ENCODE measurements at places on chromosomes 4 and X. TPM values are rescaled to one million over a fixed set of nuclear protein-coding genes. Genes with fewer than 3 reads are reported as not detected.

DNA sequence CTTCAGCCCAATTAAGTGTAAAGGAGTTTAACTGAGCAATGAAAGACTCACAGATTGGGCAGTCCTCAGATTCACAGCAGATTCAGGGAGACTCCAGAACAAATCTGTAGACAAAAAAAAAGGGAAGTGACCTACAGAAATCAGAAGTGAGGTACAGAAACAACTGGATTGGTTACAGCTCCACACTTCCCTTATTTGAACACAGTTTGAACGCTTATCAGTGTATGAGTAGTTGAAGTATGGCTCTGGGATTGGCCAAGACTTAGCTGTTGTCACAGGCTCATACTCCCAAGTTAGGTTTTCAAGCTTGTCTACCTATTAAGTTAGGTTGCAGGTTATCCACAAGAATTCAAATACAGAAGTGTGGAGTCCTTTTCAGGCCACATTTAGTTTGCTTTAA, 112.4 kb upstream of the ELOVL6 start:
- no peak for DNase-seq

DNA sequence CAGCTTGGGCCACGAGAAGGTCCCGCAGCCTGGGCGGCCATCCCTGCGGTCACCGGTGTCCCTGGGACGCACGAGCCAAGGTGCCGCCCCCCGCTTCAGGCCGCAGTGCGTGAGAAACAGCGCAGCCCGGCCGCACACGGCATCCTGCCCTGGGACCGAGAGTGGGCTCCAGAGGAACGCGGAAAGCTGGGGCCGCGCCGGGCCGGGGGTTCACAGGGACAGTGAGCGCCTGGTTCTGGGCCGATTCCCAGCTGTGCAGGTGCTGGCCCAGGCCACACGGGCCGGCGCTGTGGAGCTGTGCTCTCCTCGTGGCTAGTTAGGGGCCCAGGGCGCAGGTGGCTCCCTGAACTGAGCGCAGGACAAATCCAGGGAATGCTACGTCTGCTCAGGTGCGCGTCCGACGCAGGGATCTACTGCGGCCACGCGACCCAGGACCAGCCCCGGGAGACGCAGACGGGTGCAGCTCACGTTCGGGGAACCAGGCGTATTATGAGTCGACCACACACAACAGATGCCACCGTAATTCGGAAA, 25.8 kb upstream of the GTPBP6 start:
- no peak for DNase-seq

GRCh38 chr4:81571105-81571504, 99.4 kb upstream of the RASGEF1B start:
- DNase-seq = no peak

GRCh38 chr4:128384765-128385598, 97.4 kb upstream of the PGRMC2 start:
- DNase-seq = no peak

GRCh38 chr4:94714365-94715160, 43.2 kb upstream of the BMPR1B start:
- no peak for DNase-seq

Gene GTPBP6
- 33.8 TPM for total RNA-seq

- no peak for DNase-seq
These were observed 41.7 kb downstream of the ITM2A start for GRCh38 chrX:79325263-79325958.

Gene YY2
- total RNA-seq = 2.7 TPM

Gene SOX3
- total RNA-seq = not detected

Gene SPANXB1
- not detected for total RNA-seq

Gene RWDD4
- total RNA-seq = 19.7 TPM

DNA sequence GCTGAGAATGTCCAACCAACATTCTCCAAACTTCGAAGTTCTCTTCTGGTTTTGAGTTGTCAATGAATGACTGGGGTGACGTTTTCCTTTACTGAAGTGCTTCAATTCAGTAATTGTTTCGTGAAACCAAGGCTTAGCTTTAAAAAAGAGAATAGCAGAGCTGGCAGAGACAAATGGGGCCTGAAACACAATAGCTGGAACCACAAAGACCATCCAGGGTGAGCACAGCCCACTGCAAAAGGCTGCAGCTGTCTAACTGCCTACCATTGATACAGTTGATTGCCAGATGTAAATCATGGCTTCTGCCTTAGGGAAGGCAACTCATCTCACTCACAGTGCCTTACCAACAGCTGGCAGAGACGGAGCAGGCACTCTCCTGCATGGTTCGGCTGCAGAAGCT, 78.7 kb upstream of the ZNF518B start:
- DNase-seq = no peak

Gene PNMA3
- total RNA-seq = 0.44 TPM

Gene PHOX2B
- total RNA-seq = not detected

DNA sequence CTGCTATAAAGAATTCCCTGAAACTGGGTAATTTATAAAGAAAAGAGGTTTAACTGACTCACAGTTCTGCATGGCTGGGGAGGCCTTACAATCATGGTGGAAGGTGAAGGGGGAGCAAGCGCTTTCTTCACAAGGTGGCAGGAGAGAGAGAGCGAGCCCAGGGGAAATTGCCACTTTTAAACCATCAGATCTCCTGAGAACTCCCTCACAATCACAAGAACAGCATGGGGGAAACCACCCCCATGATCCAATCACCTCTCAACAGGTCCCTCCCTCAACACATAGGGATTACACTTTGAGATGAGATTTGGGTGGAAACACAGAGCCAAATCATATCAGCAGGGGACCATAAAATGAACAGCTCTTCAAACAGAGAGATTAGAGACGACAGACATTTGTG, 198.6 kb downstream of the MAGEB5 start:
- DNase-seq = no peak

GRCh38 chr4:35538807-35539206, 705.5 kb downstream of the ARAP2 start:
- no peak for DNase-seq

DNA sequence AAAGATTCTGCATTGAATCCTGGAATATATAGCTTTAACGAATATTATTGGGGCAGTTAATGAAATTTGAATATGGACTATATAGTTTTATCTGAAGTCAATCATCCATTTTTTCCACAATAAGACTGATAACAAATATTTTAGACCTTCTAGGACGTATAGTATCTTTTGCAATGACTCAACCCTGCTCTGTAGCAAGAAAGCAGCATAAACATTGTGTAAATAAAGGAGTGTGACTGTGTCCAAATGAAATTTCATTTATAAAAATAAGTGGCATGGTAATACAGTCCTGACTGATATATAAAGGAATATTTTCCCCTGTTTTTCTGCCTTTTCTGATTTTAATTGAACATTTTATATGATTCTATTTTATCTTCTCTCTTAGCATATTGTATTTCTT, 947.7 kb upstream of the SLIT2 start:
- no peak for DNase-seq

DNA sequence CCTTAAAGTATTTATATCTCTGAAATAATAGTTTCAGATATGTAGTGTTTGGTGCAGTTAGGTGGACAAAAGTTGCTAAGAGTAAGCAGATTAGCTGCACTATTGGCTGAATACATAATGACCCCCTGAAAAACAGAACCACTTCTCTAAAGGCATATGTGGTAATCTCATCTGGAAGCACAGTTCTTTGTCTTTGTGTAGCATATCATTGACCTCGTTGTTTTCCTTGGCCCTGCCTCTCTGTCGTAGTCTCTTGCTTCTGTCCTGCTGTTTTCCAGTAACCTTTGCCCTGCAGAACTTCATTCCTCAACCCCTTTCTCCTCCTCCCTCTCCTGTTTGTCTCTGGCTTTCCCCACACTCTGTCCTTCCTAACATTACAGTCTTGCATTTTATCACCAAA, 41.4 kb downstream of the JADE3 start:
- no peak for DNase-seq

GRCh38 chrX:46575991-46576392, 2.4 kb downstream of the CHST7 start:
- DNase-seq = no peak

Gene RASL11B
- 0.56 TPM for total RNA-seq

- DNase-seq = no peak
These were observed 40.4 kb upstream of the PAPSS1 start for GRCh38 chr4:107760281-107760947.

Gene NXF2
- not detected for total RNA-seq

DNA sequence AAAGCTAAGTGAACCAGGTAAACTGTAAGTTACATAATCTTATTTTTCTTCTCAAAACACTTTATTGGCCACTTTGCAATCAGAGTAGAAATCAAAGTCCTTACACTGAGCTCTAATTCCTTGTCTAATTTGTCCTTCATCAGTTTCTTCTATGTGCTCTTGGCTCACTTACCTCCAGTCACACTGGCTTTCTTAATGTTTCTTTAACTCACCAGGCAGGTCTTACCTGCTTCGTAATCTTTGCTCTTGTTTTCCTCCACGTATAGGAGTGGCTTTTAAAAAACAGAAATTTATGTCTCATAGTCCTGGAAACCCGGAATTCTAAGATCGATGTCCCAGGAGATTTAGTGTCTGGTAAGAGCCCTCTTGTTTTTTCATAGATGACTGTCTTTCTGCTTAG, 1462.1 kb downstream of the FSTL5 start:
- DNase-seq = no peak

- peak; percentile 17 for DNase-seq
These were observed 7.8 kb upstream of the HAUS3 start for GRCh38 chr4:2249526-2250356.

Gene TCEAL6
- 9.7 TPM for total RNA-seq
